ENCODE measurements at places on chromosomes 16 and 17.

GRCh38 chr17:41705271-41705991 lies 6.7 kb upstream of the GAST start:
- DNase-seq, result no peak

- no peak for DNase-seq
These were observed 500.7 kb upstream of the HSBP1 start for GRCh38 chr16:83306961-83307593.

GRCh38 chr16:5058476-5058875 lies 7.3 kb downstream of the C16orf89 start:
- DNase-seq, result no peak

DNA sequence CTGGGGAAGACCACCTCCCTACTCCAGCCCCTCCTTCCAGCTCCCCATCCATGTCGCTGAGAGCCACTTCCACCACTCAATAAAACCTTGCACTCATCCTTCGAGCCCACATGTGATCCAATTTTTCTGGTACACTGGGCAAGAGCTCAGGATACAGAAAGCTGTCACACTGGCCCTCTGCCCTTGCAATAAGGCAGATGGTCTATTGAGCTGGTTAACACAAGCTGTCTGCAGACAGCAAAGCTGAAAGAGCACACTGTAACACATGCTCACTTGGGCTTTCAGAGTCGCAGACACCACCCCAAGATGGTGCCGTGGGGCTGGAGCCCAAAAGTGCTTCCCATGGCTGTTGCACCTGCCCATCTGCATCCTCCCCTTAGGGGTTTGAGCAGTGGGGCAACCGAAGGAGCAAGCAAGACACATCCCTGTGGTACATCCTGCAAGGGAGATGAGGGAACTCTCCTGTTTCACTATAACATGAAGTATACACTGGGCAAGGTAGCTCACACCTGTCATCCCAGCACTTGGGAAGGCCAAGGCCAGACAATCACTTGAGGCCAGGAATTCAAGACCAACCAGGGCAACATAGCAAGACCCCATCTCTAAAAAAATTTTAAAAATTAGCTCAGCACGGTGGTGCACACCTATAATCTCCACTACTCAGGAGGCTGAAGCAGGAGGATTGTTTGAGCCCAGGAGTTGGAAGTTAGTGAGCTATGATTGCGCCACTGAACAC lies 52.8 kb upstream of the C17orf78 start:
- DNase-seq, result no peak

DNA sequence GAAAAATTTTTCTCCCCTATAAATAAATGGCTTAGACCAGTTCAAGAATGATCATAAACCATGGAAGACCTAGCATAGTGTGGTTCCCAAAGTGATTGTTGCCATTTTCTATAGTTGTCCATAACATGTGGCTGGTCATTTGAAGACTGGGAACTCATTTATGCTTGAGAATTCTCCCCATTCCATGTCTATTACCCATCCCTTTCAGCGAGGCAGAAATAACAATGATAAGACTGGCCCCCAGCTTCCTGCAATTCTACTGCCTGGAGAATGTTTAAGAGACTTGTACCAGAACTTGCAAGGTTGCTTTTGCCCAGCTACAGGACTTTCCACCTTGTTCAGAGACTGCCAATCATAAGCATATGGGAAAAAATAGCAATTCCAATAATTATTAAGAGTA lies 146.5 kb upstream of the CDH11 start:
- DNase-seq, result no peak

- DNase-seq, result no peak
These were observed 23.1 kb downstream of the GABARAPL2 start for GRCh38 chr16:75589306-75589705.

- DNase-seq, result peak; percentile 59
These were observed 102.2 kb downstream of the TRIM37 start for GRCh38 chr17:59004338-59005111.
